ENCODE measurements at places on chromosomes 3 and 15.

DNA sequence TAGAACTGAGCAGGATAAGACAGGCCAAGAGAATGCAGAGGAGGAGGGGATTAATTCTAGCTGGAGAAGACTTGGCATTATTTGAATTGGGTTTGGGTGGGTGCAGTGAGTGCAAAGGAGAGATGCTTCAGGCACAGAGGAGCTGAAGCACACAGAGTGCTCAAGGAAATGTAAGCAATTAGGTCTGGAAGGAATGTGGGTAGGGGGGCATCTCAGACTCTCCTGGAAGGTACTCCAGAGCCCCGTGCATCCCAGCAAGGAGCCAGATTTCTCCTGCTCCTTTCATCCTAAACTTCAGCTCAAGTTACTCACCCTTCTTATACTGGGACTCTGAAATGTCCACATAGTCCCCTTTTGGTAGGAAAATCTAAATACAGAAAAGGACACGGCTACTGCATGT, 143.6 kb upstream of the PFN2 start:
- no peak for DNase-seq

- no peak for DNase-seq
Observed at GRCh38 chr15:39682366-39682765, 100.3 kb downstream of the FSIP1 start.

DNA sequence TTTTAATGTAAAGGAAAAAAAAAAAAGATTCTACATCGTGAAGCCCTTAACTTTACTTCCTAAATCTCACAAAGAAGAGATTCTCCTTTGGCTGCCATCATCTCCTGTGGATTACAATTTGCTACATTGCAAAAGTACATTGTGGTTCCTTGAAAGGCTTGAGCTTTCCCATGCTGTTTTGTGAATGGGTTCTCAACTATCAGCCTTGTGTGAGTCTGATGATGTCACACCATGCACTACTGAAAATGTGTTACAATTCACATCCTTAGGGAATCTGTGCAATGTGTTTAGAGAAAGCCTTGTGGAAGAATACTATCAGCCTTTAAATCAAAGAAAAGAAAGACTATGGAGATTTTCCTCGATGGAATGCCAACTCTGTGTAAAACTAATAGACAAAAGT, 510.0 kb upstream of the ALCAM start:
- no peak for DNase-seq

DNA sequence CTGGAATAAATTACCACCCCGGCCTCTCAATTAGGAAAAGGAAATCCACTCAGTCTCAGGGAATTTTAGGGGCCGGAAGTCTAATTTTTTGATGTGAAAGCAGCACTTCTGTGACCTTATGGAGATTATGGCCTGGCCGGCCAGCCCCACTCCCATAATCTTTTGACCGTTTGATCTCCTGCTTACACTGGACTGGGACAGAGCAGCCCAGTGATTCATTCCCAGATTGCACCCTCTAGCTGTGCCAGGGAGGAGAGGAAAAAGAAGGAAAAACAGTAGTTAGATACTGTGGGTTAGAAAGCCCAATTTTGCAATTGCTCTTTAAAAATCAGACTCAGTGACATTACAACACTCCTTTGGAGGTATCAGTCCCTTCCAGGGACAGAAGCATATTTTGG, 32.4 kb downstream of the GJD2 start:
- no peak for DNase-seq

GRCh38 chr3:156670077-156670476, 4.3 kb upstream of the TIPARP start:
- DNase-seq = no peak

GRCh38 chr15:98865397-98866339, 141.9 kb downstream of the PGPEP1L start:
- DNase-seq = peak; percentile 57

DNA sequence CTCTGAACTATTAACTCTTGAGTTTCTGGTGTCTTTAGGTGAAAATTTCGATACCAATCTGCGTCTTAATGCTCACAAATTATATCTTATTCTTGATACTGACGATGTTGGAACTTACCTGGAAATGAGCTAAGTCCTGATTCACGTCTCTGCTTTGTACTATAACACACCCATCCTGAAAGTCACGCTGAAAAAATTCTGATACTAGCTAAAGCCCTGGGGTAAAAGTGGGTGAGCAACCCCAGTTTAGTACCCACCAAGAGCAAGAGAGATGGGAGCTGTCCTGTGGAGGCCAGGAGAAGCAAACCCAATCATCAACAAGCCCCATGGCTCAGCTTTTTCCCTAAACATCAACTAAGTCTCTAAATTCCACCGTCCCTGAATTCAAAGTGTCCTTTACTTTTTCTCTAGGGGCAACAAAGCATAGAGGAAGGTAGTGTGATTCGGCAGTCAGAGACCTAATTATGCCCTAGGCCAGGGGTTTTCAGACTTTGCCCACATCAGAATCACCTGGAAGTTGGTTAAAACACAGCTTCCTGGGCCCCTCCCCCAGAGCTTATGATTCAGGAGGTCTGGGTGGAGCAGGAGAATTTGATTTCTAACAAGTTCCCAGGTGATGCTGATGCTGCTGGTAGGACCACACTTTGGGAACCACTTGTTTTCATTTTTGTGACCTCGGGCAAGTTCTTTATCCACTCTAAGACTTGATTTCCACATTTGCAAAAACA, 90.2 kb downstream of the OSBPL10 start:
- DNase-seq = no peak

DNA sequence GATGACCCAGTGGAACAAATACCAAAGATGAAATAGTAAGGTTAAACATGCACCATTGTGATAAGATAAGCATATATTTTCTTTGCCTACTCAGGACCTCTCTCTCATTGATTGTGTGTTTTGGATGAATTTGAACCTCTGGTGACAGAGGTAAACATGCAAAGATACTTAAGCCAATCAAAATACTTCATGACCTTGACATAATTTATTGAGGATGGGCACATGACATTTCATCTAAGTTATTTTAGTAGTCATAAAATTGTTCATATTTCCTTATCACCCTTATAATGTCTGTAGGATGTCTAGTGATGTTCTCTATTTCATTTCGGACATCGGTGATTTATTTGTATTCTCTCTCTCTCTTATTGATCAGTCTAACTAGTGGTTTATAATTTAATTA, 88.3 kb upstream of the WDR72 start:
- no peak for DNase-seq

DNA sequence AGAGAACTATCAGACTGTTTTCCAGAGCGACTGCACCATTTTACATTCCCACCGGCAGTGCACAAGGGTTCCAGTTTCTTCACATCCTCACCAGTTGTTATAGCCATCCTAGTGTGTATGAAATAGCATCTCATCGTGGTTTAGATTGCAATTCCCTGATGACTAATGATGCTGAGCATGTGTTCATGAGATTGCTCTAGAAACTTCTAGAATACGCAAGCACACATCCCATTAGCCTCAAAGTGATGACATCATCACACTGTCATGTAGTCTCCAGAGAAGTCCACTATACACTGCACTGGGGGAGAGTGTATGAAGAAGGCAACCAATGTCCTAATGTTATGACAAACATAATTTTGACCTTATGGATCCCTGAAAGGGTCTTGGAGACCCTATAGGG, 30.1 kb downstream of the FBLN2 start:
- no peak for DNase-seq

DNA sequence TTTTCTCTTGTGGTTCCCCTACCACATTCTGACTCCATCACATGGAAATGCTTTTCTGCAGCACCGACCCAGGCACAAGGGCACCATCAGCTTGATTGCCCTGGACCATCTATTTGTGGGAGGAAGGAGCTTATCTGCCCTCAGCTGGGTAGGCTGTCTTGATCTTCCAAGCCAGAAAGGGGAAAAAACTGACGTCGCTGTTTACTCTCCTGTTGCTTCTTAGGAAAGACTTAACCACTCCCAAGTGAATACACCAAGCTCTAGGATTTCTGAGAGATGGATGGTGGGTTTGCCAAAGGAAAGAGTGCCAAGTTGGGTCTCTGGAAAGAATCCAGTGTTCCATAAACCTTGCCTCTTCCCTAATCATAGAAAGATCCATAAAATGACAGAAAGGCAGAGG, 4.0 kb downstream of the TNFAIP8L3 start:
- no peak for DNase-seq

GRCh38 chr15:29612701-29613100, 209.6 kb downstream of the TJP1 start:
- DNase-seq = no peak

DNA sequence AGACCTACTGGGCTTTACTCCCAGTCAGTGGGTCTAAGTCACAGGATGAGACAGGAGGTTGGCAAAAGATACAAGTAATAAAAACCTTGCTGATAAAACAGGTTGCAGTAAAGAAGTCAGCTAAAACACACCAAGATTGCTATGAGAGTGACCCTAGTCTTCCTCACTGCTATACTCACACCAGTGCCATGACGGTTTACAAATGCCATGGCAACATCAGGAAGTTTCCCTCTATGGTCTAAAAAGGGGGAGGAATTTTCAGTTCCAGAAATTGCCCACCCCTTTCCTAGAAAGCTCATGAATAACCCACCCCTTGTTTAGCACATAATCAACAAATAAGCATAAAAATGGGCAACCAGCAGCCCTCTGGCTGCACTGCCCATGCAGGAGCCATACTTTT, 966.7 kb upstream of the ROBO1 start:
- no peak for DNase-seq

- no peak for DNase-seq
Observed at GRCh38 chr3:182215881-182216280, 504.2 kb downstream of the SOX2 start.

DNA sequence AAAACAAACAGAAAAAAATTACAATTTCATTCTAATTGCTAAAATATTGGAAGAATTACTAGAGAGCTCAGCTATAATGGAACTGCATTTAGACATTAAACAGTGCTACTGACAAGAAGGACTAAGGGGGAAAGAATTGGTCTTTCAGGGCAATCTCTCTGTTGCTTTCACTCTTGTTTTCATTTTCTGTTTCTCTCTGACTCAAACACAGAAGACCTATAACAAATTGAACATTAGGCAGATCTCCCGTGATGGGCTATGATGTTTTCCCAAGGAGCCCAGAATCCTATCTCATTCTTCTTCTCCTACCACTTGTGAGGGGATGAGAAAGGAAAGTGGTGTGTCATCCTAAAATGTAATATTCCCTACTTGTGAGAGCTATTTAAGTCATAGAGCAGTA, 358.0 kb upstream of the TGFBR2 start:
- DNase-seq = no peak

- no peak for DNase-seq
Observed at GRCh38 chr15:97692301-97693015, 268.0 kb upstream of the ARRDC4 start.

DNA sequence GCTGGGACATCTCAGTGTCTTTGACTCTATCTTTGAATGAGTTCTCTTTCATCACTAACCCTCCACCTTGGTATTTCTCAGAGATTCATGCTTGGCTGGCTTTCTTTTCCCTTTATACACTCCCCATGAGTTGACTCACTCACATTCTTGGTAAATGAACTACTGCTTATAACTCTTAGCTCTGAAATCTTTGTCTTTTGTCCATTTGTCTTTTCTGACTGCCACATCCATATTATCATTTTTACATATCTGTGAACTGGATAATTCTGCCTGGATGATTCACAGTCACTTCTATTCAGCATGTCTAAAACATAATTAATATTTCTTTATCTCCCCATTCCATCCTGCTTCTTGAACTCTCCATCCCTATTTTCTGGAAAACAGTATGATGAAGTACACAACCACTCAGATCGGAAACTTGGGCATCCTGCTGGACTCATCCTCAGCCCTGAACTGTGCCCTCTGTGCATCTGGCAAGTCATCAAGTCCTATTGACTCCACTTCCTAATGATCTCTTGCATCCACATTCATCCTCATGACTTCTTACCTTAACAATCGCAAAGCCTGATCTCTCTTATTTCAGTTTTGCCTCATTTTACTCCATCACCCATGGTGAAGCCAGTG, 66.9 kb downstream of the KCNAB1 start:
- no peak for DNase-seq

- no peak for DNase-seq
Observed at GRCh38 chr3:11818033-11818432, 28.7 kb downstream of the TAMM41 start.

DNA sequence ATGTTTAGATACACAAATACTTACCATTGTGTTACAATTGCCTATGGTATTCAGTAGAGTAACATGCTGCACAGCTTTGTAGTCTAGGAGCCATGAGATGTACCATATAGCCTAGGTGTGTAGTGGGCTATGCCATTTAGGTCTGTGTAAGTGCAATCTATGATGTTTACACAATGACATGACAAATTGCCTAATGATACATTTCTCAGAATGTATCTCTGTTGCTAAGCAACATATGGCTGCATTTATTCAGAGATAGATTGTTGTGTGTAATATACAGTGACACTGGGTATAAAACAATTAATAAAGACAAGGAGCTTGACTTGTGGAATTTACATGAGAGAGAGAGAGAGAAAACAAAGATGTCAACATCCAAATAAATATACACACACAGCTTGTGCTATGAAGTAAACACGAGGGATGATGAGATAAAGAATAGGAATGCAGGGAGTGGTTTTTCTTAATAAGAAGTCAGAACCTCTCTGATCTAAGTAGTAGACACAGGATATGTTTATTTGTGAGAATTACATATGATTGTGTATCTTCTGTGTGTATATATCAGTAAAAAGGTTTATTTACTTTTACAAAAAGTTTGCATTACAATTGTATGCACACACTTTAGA, 110.0 kb downstream of the KCNAB1 start:
- no peak for DNase-seq

DNA sequence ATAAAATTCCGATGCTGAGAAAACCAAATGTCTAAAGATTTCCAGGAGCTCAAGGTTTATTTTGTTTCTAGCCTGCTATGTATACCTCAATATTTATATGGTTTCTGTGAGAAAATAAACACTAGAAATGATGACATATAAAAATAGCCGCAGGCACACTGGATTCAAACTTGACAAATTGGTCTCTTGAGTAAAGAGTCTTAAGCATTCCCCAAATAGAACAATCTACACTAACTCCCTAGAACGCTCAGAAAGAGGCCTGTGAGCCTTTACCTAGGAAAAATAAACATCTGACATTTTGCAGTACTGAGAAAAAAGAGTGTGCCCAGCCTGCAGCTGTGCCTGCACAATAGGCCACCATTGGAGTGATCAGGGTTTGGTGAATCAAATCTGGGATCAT, 75.2 kb downstream of the NEK10 start:
- DNase-seq = no peak

- no peak for DNase-seq
Observed at GRCh38 chr3:108338901-108339545, 42.7 kb downstream of the HHLA2 start.

GRCh38 chr3:187061748-187062147, 77.5 kb downstream of the RPL39L start:
- DNase-seq = no peak
